ENCODE measurements at places on chromosomes 5 and 9. TPM values are rescaled to one million over a fixed set of nuclear protein-coding genes. Genes with fewer than 3 reads are reported as not detected.

- no peaks in the 10 kb centered on the region for H3K4me1 ChIP-seq
- no peaks in the 10 kb centered on the region for H3K36me3 ChIP-seq
- H3K4me3 ChIP-seq: no peak overlapping the region
Observed at GRCh38 chr9:77848897-77849296, 182.7 kb downstream of the GNAQ start.

Gene TAF11L5
- not detected for polyA plus RNA-seq

DNA sequence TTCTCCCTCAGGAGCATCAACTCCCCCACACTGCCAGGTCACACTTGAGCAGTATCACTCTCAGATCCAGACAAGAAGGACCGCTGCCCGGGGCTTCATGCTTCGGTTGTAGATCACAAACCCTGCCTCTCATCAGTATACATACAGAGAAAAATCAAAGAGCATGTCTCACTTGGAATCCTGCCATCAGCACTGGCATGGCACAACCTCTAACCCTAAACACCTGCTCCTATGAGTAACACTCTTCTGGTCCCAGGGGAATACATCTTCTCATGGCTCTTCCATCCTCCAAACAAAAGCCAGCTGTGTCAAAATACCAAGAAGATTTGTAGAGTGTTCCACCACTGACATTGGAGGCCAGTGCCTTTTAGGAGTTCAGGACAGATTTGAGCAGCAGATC, 84.8 kb upstream of the MIER3 start:
- H3K36me3 ChIP-seq: no peaks in the 10 kb centered on the region
- no peaks in the 10 kb centered on the region for H3K4me1 ChIP-seq
- DNase-seq: no peak
- no peak overlapping the region for H3K27ac ChIP-seq
- H3K4me3 ChIP-seq: no peak overlapping the region

Gene PCDHGA8
- not detected for polyA plus RNA-seq

Gene FOXD4L6
- not detected for polyA plus RNA-seq

- no peaks in the 10 kb centered on the region for H3K36me3 ChIP-seq
- H3K27me3 ChIP-seq: peaks cover 12% of the 10 kb centered on the region
- peak overlapping the region; percentile 75 for H3K4me3 ChIP-seq
- no peak overlapping the region for H3K27ac ChIP-seq
- peaks cover 9% of the 10 kb centered on the region for H3K4me1 ChIP-seq
Observed at GRCh38 chr5:66596636-66597182, 516 bp downstream of the MAST4 start.

Gene SLC45A2
- not detected for polyA plus RNA-seq

Gene IL7R
- polyA plus RNA-seq: 1.6 TPM

DNA sequence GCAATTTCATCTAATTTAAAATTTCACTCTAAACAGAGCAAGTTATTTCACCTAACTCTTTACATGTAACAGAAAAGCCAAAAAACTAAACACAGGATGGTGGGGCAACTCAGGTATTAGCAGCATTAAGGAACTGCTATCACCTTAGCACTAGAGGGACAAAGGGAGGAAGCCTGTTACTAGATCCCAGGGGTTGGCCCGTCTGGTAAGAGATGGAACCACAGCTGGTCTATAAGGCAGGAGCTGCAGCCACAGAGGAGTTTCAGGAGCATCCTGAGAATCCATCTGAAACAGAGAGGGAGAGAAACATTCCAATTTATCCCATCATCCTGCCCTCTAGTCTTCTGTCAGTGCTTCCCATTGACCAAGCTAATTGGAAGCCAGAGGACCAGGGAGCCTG, 300.3 kb downstream of the MRPS30 start:
- DNase-seq: no peak
- H3K27me3 ChIP-seq: no peaks in the 10 kb centered on the region
- no peaks in the 10 kb centered on the region for H3K36me3 ChIP-seq
- no peak overlapping the region for H3K27ac ChIP-seq
- no peak overlapping the region for H3K4me3 ChIP-seq

DNA sequence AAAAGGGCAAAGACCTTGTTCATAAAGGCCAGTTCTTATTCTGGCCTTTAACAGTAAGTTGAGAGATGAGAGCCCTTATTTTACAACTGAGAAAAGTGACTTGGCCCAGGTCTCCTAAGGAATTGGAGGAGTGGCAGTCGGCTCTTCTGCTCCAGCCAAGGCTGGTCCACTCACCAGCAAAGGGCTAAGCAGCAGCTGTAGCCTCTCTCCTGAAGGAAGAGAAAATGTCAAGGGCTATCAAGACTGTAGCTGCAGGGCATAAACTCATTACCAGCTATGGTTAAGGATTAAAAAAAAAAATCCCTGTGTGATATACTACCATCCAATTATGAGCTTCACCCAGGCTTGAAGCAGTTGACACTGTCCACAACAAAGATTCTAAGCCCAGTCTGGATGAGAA, 138.6 kb upstream of the RAD23B start:
- H3K27me3 ChIP-seq: no peaks in the 10 kb centered on the region
- H3K27ac ChIP-seq: no peak overlapping the region
- H3K36me3 ChIP-seq: no peaks in the 10 kb centered on the region
- H3K4me1 ChIP-seq: no peaks in the 10 kb centered on the region
- DNase-seq: no peak

- no peaks in the 10 kb centered on the region for H3K27me3 ChIP-seq
- no peaks in the 10 kb centered on the region for H3K4me1 ChIP-seq
Observed at GRCh38 chr5:78961743-78962142, 23.4 kb downstream of the ARSB start.

DNA sequence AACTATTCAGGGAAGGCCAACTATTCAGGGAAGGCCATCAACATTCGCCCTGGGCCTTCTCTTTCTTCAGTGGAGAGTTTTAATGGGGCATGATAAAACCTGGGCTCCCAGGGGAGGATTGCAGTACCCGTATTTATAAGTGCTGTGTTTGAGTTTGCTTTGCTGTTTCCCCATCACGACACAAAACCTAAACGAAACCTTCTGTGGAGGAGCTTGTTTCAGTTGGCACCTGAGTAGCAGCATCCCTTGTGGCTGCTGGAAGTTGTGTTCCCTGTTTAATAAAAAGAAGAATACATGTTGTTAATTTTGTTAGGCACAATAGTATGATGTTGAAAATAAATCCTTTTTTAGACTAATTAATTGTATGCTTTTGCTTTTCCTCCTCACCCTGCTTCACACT, 8.3 kb downstream of the WDR31 start:
- H3K27ac ChIP-seq: no peak overlapping the region
- H3K36me3 ChIP-seq: no peaks in the 10 kb centered on the region
- H3K4me1 ChIP-seq: 0 out of 2 replicates have a peak, but pooled peaks cover 2% of the 10 kb centered on the region

DNA sequence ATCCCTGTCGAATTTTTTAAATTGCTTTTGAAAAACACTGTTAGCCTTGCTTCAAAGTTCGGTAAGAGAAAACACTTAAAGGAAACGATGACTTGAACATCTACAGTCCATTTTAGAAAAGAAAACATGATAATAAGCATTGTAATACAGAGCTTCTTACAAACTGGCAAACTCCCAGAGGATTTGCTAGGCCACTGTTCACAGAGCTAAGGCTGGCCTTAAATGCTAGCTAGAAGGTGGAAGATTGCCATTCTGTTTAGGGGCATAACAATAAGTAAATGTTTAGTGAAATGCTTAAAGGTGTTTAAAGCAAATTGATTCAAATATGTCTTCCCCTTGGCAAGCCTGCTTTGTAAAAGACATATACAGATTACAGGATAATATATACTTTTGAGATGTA, 169.6 kb downstream of the TLE4 start:
- no peaks in the 10 kb centered on the region for H3K4me1 ChIP-seq
- H3K36me3 ChIP-seq: no peaks in the 10 kb centered on the region
- H3K27ac ChIP-seq: no peak overlapping the region
- no peaks in the 10 kb centered on the region for H3K27me3 ChIP-seq

Measured in GM12878 (cell line).